ENCODE measurements at places on chromosomes 2 and 18. TPM values are rescaled to one million over a fixed set of nuclear protein-coding genes. Genes with fewer than 3 reads are reported as not detected.

GRCh38 chr2:10094271-10094814 is 14.1 kb upstream of the CYS1 start:
- no peak for DNase-seq

DNA sequence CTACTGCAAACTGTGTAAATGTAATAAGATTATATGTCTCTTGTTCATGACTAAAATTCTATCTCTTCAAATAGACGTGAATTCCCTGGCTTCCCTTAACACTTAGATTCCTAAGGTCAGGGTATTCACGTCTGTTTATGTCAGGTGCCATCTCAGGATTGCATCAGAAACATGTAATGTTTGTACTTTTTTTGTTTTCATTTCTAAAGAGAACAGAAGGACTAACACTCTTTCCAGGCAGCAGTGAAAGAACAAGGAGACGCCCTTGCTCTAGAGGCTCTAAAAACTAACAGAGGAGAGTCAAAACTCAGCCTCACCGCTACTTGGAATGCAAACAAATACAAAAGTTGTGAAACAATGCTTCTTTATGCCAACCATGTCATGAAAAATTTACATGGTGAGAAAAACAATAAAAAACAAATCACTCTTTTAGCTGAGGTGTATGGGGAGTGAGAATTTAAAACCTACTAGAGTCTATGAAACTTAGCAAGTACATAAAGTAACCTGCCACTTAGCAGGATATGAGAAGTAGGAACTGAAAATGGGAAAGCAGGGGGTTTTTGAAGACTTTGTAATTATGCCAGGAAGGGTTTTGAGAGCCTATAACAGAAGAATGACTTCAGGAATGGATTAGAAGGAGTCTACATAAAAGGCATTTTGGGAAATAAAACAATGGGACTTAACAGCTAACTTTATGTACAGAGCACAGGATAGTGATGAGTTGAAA is 522.7 kb downstream of the THSD7B start:
- no peak for DNase-seq

DNA sequence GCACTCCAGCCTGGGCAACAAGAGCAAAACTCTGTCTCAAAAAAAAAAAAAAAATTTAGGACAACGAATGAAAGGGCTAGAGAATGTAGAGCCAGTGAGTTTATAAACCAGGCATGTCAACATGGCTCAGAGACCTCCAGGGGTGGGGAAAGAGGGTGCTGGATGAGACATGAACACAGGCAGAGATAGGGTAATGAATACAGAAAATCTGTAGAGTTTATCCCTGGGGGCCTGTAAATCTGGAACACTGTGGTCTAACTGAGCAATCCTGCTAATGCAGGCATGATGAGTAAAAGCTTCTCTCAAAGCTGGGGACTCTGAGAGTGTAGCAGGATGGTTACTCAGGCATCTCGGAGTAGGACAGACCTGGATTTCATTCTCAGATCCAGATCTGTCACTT is 59.2 kb upstream of the IGFBP2 start:
- DNase-seq, result no peak

DNA sequence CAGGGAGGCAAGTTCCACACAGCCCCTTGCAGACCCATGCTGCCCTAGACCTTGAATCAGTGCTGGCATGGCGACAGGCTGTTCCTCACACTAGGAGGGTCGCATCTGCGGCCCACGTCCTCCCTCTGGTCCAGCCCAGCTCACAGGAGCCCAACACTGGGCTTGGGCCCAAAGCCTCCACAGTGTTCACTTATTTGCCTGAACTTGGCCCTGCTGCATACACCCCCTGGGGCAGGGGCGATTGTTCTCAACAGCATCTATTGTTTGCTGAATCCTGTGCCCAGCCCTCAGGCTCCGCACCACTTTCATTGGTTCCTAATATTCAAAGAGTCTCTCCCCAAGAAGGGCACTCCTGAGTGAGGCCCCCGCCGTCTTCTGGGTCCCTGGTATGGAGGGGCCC is 90.7 kb downstream of the ZBTB7C start:
- DNase-seq, result no peak

- no peak for DNase-seq
These were observed 232.1 kb downstream of the RBM43 start for GRCh38 chr2:151029406-151030157.

The EHD3 gene
- total RNA-seq, result 28.8 TPM

- no peak for DNase-seq
These were observed 132.7 kb downstream of the CCBE1 start for GRCh38 chr18:59564561-59564960.

GRCh38 chr2:150594299-150594698 is 106.8 kb upstream of the RND3 start:
- no peak for DNase-seq
